CD4-positive, alpha-beta T cell treated with Interleukin-15 for 4 hours (primary cell): ENCODE measurements at places on chromosomes 7 and 10.

DNA sequence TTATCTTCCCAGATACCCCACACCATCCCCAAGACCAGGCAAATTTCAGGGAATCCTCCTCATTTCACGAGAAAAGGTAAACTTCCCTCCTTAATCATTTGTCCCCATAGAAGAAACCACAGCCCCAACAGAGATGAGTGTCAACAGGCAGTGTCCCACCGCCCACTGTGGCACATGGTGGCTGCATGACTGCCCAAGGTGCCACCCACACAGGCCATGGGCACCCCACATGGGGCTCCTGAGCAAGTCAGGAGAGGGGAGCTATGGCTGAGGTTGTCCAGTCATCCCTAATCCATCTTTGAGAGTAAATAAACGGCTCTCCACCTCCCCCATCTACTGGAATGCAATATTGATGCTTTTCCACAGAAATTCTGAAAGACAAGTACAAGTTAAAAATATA, 44.1 kb downstream of the ANTXRL start:
- no peak for DNase-seq

- no peak for DNase-seq
Measured at GRCh38 chr7:105141068-105141467, 127.1 kb downstream of the KMT2E start.

GRCh38 chr7:107111196-107111595, 57.6 kb upstream of the HBP1 start:
- no peak for DNase-seq

GRCh38 chr10:110762849-110763211, 108.9 kb upstream of the PDCD4 start:
- no peak for DNase-seq

- no peak for DNase-seq
Measured at GRCh38 chr10:67296926-67297325, 371.1 kb downstream of the LRRTM3 start.

DNA sequence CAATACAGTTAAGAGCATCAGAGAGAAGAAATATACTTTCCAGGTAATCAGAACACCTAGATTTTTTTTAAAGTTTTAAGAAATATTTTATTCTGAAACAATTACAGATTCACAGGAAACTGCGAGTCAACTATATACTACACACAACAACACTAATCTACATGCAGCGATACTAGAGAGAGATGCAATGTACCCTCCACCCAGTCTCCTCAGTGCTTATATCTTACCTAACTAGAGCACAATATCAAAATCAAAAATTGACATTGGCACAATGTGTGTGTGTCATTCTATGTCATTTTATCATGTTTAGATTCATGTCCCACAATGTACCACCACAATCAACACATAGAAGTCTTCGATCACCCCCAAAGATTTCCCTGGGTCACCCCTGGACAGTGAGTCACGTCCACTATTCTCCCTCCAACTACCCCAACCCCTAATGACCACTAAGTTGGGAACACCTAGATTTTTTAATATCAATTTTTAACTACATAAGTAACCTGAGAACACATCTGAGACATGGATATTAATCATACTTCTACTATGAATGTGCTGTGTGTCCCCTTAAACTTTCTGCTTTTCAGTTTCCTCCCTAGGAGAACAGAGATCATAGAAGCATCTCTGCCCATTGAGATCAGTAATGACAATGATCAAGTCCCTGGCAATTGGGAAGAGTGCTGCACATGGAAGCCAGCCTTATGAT, 86.5 kb downstream of the GSAP start:
- DNase-seq, result no peak

- DNase-seq, result no peak
Measured at GRCh38 chr10:121043124-121043849, 192.1 kb downstream of the WDR11 start.

DNA sequence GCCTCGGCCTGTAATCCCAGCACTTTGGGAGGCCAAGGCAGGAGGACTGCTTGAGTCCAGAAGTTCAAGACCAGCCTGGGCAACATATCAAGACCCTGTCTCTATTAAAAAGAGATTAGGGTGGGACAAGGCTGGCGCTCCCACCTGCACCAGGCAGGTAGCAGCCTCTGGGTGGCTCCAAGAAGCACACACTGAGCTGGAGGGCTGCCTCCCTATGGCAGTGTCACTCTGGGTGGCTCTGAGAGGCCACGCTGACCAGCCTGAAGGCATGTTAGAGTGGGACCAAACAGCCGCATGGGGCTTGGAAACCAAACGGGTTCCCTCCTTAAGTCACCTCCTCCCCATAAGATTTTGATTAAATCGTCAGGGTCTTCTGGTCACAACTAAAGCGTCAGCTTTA, 19.8 kb upstream of the COL26A1 start:
- no peak for DNase-seq

DNA sequence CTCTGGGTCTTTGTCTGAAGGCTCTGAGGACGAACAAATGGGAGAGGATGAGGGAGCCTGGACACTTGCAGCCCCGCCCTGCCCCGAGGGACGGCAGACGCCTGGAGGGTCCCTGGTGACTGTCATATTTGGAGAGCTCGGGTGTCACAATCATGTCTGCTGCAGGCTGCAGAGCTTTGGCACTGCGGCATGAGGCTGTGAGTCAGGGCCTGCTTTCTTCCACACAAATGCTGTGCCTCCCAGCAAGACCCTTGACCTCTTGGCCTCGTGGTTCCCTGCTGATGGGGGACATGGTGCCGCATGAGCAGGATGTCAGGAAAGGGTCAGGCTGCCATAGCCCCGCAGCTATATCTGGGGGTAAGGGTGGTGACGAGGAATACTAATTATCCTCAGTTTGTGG, 64.9 kb upstream of the PPIF start:
- no peak for DNase-seq

GRCh38 chr10:1608851-1609647, 128.3 kb downstream of the ADARB2 start:
- DNase-seq, result no peak

- no peak for DNase-seq
Measured at GRCh38 chr7:1516586-1517251, 12.5 kb upstream of the INTS1 start.

DNA sequence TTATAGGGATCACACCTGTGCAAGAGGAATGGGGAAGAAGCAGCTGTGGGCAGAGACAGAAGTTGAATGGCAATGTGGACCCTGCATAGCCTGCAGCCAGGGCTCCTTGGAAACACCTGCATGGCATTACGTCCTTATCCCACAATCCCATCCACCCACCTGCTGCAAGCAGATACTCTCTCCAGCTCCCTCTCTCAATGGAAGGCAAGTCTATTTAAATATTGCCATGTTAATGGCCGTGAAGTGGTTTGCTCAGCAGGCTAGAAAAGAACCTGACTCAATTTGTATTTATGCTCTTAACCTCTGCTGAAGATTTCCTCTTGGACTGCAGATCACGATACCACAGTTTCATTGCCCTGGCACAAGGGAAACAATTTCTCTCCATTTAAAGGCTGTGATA, 417.0 kb downstream of the TYW1 start:
- no peak for DNase-seq

GRCh38 chr7:20241194-20241910, 24.2 kb upstream of the MACC1 start:
- DNase-seq, result no peak
